ENCODE measurements at places on chromosomes 3 and 15.

DNA sequence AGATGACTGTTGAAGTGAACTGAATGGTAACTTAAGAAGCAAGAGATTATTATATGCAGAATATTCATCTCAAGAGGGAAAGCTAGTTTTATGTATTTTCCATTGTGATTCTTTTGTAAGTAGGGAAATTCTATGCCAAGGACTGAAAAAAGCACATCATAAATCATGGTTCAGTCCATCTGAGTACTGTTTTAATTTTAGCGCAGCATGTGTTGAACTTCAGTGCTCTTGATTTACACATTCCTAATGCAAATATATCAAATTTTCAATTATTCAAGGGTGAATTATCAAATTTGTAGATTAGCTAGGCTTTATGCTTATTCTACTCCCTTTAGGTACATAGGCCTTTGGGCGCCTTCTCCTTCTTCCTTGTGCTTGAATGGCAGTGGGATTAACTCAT lies 50.3 kb upstream of the TCF12 start:
- no peak for DNase-seq

- no peak for DNase-seq
Measured at GRCh38 chr3:196348698-196349097, 10.5 kb upstream of the TM4SF19 start.

GRCh38 chr3:19347671-19348070 lies 199.4 kb downstream of the KCNH8 start:
- no peak for DNase-seq

DNA sequence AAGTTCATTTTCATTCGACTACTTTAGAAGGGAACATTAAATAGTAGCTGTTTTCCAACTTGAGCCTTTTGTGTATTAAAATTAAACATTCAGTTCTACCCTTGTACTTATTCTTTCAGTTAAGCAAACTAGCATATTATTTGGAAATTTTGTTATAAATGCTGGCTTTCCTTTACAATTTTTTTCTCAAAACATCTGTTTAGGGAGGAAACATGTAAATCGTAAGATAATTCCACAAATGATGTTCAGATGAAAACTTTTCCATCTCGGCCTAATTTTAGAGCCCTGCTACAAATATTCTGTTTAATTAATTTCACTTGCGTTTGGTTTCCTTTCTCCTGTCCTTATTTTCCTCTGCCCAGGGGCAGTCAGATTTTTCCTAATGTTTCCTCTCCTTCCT lies 476.2 kb upstream of the RGMA start:
- no peak for DNase-seq

DNA sequence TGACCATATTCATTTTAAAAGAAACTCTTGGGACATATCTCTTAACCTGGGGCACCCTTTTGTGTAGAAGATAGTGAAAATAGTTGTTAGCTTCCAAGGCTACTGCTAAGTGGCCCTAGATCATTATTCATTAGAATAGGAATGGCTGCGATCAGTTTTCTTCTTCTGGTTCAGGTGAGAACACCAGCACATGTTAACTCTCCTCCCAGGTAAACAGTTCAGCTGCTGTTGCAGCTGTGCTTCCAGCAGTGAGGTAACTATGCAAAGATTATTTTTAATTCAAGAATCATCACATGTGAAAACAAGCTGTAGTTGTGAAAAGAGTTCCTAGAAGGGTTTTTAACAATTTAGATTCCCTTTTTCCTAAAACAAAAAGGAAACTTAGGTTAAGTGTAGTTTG lies 43.3 kb downstream of the ZPLD1 start:
- no peak for DNase-seq

GRCh38 chr3:195198426-195199346 lies 72.3 kb downstream of the XXYLT1 start:
- no peak for DNase-seq

GRCh38 chr3:143697975-143698374 lies 150.3 kb downstream of the SLC9A9 start:
- DNase-seq: no peak

DNA sequence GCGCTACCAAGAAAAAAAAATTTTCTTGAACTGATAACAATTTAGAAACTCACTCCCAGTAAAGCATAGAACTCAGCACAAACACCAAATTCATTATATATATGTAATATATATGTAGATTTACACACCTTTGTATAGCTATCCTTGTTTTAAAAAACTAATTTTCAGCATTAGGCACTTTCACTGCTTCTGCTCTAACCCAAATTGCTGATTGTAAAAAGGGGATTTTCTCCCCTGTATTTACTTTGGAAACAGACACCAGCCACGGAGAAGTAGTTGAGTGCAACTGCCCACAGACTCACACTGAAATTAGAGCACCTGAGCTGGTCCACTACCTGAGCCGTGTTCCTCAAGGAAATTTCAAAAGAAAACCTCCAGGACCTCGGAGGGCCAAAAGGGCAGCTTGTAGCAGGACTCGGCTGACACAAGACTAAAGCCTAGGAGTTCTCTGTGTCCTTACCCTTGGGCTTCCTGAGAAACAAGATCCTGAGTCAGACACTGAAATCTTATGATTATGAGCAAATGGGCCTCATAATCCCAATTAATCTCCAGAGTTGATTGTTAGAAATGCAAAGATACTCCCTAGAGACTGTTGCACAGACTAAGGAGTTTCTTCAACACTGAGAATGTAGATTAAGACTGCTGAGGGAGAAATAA lies 106.0 kb downstream of the TNIK start:
- DNase-seq: no peak

- DNase-seq: no peak
Measured at GRCh38 chr15:78697449-78697848, 56.4 kb upstream of the CHRNB4 start.

- no peak for DNase-seq
Measured at GRCh38 chr15:55618387-55618786, 30.2 kb upstream of the PYGO1 start.

GRCh38 chr15:55742498-55742926 lies 440 bp downstream of the PRTG start:
- DNase-seq: no peak

DNA sequence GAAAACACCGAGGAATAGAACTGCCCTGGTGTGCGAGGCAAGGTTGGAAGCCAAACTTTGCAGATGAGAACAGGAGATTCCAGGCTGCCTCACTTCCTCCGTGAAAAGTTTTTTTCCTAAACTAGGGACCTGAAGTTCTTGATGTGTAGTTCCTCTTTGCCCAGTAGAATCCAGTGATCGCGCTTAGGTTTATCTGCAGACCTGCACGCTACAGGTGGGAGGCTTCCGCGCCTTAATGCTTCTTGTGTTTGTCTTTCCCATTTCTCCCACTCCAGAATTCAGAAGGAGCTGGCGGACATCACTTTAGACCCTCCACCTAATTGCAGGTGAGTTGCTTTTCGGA lies 5.4 kb downstream of the UBE2E1 start:
- DNase-seq: no peak

- no peak for DNase-seq
Measured at GRCh38 chr15:77027697-77028450, 32.9 kb downstream of the PSTPIP1 start.

DNA sequence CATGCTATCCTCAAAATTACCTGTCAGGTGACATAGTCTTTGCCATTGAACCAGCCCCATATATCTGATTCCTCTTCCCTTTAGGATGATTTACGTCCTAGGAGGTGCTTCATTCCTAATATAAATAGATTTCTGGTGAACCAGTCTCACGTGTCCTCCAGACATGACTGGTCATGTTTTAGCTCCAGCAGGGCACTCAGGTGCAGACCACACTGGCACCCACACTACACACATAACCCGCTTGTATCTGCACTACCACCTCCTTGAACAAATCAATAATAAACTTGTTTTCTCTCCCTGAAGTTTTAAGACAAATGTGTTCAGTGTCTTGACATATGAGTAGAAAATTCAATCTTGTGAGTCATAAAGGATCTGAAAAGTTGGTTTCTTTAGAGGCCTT lies 155.5 kb downstream of the GOLIM4 start:
- no peak for DNase-seq

GRCh38 chr15:25674913-25675312 lies 188.2 kb downstream of the ATP10A start:
- no peak for DNase-seq

DNA sequence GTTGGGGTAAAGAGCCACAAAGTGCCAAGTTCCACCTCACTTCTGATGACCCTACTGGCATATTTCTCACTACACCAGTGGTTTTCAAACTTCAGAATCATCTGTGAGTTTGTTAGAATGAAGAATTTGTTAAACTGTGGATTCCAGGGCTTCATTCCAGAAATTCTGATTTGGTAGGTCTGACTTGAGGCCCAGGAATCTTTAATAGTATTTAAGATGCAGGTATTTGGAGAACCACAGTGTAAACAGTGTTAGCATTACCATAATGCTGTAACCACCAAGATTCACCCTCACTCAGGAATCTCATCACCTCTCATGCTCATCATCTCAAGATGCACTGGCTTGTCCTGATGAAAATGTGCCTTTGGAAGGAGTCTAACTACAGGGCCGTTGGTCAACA lies 6.0 kb downstream of the KCNMB3 start:
- DNase-seq: no peak

DNA sequence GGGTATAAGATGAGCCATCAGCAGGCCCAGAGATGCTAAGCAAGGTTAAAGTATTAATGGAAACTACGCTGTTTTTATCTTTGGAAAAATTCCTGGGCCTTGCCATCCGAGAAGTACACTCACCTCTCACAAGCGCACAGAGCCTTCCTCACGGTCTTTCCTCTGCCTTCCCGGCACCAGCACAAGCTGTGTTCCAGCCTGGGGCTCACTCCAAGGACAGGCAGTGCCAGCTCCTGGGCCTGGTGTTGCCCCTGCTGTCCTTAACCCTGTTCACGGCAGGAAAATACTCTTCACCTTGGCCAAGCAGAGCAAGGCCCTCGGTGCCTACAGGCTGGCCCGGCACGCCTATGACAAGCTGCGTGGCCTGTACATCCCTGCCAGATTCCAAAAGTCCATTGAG lies 14.3 kb upstream of the RHO start:
- DNase-seq: no peak

- no peak for DNase-seq
Measured at GRCh38 chr3:48185129-48185528, 3.1 kb downstream of the CDC25A start.

DNA sequence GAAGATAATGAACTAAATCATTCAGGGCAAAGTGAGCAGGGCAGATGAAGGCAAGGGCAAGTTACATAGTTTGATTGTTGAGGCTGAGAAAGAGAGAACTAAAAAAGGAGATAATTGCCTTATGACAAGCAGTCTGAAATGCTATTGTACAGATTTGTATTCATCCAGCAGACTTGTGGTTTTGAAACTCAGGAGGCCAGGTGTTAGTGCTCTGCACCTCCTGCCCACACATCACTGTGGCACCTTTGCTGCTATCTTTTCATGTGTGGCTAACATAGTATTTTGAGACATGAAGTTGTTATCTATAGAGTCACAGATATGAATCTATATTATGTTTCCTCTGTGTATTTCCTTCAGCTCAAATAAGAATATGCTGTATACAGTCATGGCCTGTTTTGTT lies 24.3 kb upstream of the SUCLG2 start:
- DNase-seq: no peak

DNA sequence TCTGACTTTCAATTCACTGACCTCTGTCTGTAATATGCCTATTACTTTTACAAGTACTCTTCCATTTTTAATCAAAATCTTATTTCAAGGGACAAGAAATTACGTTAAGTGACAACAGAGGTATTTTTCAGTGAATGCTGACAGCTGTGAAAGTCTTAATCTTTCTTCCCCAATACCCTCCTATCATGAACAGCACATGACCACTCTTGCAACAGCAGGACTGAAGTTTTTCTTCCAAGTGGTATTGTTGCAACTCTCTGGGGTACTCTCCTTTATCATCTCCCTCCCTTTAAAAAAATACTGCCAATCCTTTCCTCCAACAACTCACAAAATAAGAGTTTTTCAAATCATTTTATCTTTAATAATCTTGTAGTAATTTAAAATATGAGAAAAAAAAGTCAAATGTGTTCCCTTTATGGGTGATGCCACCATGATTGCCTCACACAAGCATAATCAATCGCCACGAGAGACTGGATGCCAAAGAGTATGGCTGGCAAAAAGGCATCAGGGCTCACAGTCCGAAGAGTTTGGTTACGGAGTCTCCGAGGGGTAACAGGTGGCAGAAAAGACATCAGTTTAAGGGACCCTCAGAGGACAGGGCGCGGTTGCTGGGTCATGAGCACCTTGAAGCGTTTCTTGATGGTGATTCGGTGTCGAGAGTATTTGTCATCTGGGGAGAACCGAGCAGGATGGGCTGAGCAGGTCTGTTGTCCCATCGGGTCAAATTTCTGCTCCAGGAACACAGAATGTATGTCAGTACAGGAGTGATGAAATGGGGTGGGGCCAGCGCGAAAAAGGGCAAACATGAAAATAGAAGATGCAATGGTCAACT lies 1.3 kb downstream of the NOP10 start:
- DNase-seq: no peak

DNA sequence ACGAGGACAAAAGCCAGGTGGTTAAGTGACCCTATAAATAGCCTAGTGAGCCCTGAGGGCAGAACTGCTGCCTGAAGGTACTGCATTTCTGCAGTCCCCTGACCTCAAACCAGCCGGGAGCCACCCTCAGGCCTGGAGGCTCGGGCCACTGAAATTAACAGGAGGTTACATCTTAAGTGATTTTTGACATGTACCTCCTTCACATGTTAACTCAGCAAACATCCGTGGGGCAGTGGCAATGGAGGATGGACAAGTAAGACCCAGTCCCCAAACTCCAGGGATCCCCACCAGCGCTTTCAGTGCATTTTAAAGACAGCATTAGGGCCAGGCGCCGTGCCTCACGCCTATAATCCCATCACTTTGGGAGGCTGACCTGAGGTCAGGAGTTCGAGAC lies 26.2 kb downstream of the PSTPIP1 start:
- no peak for DNase-seq

GRCh38 chr3:142999881-143000280 lies 1.5 kb upstream of the U2SURP start:
- DNase-seq: no peak

- no peak for DNase-seq
Measured at GRCh38 chr15:43487271-43487895, 5.6 kb downstream of the TP53BP1 start.

GRCh38 chr15:73688455-73688854 lies 4.3 kb downstream of the CD276 start:
- no peak for DNase-seq

- no peak for DNase-seq
Measured at GRCh38 chr3:43612419-43612818, 9.4 kb downstream of the ANO10 start.

DNA sequence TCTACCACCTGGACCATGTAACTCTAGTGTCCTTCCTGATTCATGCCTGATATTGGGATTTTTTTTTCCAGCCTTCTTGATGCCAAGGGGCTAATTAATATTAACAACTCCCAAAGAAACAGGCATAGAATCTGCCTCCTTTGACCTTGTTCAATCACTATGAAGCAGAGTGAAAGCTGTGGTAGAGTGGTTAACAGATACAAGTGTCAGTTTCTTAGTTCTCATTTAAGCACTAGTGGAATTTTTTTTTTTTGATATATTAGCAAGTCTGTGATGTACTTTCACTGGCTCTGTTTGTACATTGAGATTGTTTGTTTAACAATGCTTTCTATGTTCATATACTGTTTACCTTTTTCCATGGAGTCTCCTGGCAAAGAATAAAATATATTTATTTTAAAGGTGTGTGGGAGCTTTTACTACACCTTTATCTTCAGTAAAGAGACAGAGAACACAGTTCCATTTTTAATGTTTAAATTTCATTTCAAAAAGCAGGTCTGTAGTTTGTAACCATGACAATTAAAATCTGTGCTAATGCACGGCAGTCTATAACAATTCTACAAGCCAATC lies 67.1 kb downstream of the TOP2B start:
- DNase-seq: no peak

All from stimulated activated CD4-positive, alpha-beta T cell treated with anti-CD3 and anti-CD28 coated beads, Interleukin-1b, Interleukin-23, amount 100 ng/mL, for 24 hours (primary cell).